Stimulated activated CD8-positive, alpha-beta memory T cell treated with anti-CD3 and anti-CD28 coated beads, Interleukin-7, amount 100 ng/mL, for 48 hours (primary cell): ENCODE measurements at places on chromosomes 1 and 21.

- no peak for DNase-seq
Measured at GRCh38 chr1:72433591-72433990, 151.3 kb upstream of the NEGR1 start.

- DNase-seq: no peak
Measured at GRCh38 chr1:31689854-31690253, 14.0 kb downstream of the COL16A1 start.

- no peak for DNase-seq
Measured at GRCh38 chr1:167499664-167500101, 18.6 kb downstream of the CD247 start.

- no peak for DNase-seq
Measured at GRCh38 chr1:66035616-66036245, 243.0 kb downstream of the PDE4B start.

DNA sequence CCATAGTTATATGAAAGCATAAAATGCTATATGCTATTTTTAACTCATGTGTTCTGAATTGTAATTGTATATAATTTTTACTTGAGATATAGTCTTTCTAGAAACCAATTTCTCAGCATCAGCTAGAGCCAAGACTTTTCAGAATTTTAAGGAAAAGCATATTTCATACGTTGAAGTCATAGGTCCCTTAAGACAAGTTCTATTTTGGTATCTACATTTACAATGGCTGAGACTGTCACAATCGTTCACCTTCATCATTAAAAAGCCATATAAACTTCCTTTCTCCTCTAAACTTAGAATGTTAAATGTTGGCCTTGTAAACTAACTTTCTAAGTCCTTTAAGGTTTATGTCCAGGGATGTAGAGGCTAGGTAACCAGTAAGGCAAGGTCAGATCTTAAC lies 104.1 kb downstream of the LRRC40 start:
- DNase-seq: no peak

DNA sequence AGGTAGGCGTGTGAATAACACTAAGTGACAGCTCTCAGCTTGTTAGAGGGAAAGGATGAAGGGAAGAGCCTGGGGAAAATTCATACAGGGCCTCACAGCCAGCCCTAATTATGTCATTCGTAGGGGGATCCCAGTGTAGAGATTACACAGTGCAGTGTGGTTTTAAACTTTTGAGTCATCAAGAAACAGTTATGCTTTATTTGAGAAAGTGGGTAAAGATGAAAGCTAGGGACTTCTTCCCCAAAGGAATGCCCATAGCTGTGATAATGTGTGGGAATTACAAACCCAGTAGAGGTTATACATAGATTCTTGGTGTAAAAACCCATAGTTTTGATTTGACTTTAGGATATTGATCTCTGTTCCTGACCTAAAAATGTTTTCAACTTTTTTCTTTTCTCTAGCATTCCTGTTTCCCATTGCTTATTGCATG lies 1.9 kb downstream of the TTF2 start:
- DNase-seq: no peak

DNA sequence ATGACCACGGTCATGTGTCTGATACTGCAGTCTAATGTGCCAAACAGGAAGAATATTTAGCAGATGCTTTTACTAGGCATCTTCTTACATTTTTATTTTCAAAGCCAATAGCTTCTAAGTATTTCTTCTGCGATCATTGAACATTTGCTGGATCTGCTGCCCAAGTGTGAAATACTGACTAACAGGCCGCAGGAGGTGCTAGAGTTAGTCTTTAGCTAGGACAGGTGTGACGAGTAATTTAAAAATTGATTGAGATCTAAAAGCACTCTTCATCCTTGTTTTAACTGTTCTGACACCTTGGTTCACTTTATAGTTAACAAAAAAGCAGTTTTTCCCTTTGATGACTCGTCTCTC lies 748 bp upstream of the FAM78B start:
- no peak for DNase-seq

GRCh38 chr1:155126556-155127104 lies 1.0 kb upstream of the EFNA1 start:
- DNase-seq: peak; percentile 12

- no peak for DNase-seq
Measured at GRCh38 chr1:27773826-27774445, 917 bp downstream of the STX12 start.

DNA sequence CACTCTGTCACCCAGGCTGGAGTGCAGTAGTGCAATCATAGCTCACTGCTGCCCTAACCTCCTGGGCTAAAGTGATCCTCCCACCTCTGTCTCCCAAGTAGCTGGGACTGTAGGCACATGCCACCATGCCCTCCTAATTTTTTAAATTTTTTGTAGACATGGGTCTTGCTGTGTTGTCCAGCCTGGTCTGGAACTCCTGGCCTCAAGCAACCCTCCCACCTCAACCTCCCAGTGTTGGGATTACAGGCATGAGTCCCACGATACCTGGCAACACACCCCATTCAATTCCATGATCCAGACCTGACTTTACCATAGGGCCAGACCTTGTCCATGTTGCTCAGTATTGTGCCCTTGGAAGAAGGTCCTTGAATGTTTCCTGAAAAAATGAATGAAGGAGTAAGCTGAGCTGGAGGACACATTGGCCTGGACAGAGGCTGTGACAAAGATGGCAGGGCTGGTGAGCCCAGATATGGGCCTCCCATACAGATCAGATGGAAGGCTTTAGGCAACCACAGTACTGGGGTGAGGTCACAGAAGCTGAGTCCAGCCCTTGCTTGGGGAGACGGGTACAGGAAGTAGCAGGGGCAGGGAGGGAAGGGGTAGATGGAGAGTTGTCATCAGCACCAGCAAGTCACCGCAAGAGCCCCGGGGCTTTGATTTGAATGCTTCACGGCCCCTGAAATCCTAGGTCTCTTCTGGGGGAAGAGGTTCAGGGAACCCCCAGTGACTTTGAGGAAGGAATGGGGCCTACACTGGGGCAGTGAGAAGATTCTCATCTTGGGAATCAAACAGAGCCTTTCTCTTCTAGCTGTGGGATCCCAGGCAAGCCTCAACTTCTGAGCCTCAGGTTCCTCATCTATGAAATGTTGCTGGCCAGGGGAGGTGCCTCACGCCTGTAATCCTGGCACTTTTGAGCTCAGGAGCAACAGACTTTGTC lies 40.1 kb upstream of the DMBX1 start:
- no peak for DNase-seq

DNA sequence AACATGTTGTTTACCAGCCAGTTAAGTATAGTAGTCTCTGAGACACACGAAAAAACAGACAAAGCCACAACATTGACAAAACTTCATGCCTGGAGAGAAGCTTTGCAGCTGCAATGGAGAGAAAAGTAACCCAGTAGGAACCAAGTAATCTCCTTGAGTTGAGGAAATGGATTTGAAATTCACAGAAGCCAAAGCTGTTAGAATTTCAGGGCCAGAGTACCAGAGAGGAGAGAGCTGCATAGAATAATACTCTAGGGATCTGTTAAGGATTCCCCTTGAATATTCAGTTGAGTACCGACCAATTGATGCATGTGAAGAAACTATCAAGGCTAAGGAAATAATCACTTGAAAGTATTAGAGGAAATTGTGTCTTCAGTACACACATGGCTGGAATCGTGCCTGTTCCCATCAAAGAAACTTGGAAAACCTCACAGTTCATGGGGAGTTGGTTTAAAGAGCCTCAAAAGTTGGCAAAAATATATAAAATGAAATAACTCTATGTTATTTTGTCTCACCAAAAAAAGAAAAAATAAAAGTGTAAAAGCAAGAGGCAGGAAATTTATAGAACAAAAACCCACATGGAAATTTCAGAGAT lies 324.0 kb upstream of the NEGR1 start:
- DNase-seq: no peak

- DNase-seq: no peak
Measured at GRCh38 chr1:226181996-226182714, 4.4 kb downstream of the ACBD3 start.

- peak; percentile 73 for DNase-seq
Measured at GRCh38 chr21:35026617-35027562, 22.2 kb downstream of the RUNX1 start.

GRCh38 chr1:189775343-189775742 lies 702.3 kb downstream of the BRINP3 start:
- no peak for DNase-seq

DNA sequence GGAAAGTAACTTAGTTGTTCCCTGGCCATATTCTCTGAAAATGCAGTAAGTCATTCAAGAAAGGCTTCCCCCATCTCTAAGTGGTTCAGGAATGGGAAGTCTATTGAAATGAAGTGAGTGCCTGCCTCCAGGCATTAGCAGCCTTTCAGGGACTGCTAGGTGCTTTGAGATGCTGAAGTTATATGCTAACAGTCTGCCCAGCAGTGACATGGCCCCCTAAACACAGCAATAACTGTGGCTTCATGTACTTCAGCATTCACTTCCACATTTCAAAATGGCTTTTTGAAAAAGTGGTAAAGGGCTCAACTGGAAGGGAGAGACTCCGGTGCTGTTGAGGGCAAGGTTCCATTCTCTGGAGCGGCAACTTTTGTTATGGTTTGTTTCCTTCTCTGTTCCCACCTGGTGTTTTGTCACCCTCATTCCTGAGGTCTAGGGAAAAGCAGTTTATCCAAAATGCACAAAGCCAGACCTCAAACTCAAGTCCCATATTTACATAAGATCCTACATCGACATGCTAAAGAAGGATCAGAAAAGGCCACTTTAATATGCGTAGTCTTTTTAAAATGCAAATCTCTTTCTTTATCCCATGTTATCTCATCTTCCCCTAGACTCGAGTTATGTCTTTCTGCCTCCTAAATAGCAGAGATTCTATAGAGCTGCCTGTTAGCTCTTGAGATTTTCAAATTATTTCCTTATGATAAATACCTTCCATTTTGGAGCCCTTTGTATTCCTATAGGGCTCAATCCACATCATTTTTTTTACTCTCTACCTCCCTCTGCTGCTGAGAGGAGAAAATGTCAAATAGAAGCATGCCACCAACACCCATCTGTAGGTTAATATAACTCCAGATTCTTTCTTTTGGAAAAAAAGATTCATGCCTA lies 34.2 kb upstream of the LRRC8C start:
- DNase-seq: no peak

GRCh38 chr1:90591355-90591969 lies 125.6 kb downstream of the BARHL2 start:
- no peak for DNase-seq

DNA sequence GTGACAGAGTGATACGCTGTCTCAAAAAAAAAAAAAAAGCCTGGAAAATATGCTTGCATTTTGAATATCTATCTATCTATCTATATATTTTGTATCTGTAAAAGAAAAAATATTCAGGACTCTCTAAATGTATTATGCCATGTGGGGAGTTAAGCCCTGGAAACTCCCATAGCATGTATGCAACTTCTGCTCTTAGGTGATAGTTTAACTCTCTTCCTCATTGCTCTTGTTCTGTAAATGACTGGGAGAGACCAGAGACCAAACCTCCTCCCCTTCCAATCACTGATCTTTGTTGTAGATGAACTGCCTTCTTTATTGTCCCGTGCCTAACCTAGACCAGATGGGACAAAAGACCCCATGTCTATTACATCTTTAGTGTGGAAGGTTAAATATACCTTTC lies 37.6 kb upstream of the CAMTA1 start:
- no peak for DNase-seq

DNA sequence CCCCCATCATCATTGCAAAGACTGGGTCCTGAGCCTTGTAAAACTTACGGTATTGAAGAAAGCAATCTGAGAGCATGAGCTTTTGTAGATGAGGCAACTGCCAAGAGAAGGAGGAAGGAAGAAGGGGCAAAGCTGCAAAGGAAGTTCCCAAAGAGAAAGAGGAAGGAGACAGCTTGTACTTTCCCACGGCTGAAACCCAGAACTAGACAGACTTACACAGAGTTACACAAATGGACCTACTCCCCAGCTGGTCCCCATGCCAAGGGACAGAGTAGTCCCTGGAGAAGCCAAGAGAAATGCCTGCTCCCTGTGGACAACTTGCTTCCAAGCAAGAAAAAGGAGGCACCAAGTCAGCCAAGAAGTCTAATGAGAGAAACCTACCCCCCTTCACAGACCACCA lies 22.6 kb downstream of the SLC5A9 start:
- DNase-seq: no peak

DNA sequence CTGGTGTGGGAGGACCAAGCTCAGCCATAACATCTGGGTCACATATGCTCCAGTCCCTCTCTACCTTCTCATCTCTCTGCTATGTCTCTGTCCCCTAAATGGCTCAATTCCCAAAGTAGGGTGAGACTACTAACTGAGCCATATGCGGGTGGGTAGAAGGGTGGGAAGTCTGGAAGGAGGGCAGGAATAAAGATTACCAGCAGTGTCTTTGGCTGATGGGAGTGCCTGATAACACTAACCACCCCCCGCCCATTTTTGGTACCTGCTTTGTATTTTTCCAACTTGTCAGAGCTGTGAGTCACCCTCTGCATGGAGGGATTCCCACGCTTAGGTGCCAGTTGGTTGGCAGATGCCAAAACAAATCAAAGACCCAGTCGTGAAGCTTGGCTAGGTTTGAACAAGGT lies 14.9 kb upstream of the SSBP3 start:
- no peak for DNase-seq

GRCh38 chr1:85379203-85380136 lies 85.5 kb downstream of the DDAH1 start:
- no peak for DNase-seq

DNA sequence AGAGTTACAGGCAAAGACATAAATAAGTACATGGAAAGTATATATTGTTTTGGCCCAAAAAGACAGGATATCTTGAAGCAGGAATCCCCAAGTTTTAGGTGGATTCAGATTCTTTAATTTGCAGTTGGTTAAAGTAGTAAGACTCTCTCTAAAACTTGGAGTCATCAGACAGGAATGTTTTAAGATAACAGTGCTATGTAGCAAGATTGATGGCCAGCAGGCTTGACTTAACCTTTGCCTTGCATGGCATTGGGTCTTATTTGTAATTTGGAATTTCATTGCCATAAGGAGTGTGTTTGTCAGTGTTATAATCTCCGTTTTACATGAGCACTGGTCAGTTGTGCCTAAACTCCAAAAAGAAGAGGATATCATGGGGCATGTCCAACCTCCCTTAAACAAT lies 727.6 kb upstream of the CHRM3 start:
- DNase-seq: no peak

DNA sequence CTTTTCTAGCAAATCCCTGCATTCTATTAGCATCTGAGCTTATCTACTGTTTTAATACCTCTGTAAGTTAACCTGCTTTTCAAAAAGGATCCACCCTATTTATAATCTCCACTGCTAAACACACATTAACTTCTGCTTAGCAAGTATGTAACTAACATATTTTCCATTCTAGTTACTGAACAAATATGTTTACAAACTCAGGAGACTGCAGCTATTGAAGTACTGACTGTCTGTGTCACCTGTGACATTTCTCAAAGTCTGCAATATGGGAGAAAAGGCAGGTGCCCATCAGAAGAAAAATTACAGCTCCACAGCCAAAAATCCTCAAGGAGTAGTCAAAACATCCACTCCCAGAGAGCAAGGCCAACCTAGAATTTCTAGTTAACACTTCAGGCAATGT lies 88.3 kb downstream of the JAK1 start:
- DNase-seq: no peak

GRCh38 chr1:156372265-156372586 lies 3.2 kb downstream of the RHBG start:
- no peak for DNase-seq

DNA sequence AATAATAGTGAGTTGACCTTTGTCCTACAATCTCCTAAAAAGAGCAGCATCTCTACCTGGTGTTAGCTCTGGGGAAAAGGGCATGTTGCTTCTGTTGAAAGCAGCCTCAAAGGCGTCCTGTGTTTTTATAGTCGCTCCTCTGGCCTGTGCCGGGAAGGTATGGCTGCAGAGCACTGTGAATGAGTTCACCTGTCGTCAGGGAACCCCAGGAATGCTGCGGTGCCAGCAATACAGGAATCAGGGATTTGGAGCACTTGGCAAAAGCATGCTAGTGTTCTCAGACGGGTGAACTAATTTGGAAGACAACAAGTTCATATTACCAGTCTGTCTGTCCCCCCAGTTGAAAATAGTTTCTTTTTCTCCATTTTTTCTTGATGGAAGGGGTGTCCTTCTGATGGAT lies 60.3 kb upstream of the PGD start:
- DNase-seq: no peak
